ENCODE measurements at places on chromosomes 16 and 17.

DNA sequence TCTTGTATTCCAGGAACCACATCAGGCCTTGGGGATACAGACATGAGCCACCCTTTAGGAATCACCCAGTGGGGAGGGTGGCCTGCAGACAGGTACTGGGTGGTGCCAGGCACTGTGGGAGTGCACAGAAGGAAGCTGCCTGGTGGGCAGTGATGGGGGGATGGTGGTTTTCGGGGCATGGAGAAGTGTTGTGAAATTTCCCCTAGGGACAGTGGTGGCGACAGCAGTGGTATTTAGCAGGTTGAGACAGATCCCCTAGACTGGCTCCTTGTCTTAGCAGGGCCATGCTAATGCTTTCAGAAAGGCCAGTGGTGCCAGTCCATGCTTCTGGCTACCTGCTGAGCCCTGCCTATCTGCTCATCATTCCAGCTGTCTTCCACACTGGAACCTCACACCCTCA lies 129.6 kb downstream of the SPACA3 start:
- no peak for DNase-seq

GRCh38 chr17:30812218-30813177 lies 12.0 kb downstream of the CRLF3 start:
- no peak for DNase-seq

DNA sequence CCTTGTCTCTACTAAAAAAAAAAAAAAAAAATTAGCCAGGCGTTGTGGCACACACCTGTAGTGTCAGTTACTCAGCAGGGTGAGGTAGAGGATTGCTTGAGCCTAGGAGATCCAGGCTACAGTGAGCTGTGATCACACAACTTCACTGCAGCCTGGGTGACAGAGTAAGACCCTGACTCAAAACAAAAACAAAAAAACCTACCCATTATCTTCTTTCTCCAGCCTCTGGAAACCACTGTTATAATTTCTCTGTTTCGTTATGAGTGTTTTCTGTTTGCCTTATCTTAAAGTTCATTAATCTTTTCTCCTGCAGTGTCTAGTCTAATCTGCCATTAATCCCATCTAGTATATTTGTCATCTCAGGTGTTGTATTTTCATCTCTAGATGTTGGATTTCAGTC lies 18.6 kb upstream of the CLTC start:
- DNase-seq, result no peak

DNA sequence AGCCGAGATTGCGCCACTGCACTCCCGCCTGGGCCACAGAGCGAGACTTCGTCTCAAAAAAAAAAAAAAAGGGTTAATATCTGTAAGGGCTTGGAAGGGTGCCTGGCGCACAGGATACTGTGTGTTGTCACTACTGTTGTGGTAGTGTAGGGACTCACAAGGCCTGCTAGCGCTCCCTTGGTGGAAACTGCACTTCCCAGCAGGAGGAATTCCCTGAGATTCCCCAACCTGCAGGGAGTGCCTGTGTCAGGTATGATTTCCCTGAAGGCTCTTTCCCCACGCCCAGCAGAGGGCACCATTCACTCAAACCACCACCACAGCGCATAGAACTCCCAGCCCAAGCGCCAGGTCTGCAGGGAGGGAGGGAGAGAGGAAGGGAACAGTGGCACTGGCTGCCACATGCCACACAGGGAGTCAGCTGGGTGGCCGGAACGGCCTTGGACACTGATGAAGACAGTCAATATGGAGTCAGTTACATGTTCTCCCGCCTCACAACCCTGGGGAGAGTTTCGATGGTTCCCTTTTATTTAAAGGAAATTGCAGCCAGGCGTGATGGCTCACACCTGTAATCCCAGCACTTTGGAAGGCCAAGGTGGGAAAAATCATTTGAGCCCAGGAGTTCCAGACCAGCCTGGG lies 32.7 kb upstream of the CDH1 start:
- DNase-seq, result peak; percentile 20

DNA sequence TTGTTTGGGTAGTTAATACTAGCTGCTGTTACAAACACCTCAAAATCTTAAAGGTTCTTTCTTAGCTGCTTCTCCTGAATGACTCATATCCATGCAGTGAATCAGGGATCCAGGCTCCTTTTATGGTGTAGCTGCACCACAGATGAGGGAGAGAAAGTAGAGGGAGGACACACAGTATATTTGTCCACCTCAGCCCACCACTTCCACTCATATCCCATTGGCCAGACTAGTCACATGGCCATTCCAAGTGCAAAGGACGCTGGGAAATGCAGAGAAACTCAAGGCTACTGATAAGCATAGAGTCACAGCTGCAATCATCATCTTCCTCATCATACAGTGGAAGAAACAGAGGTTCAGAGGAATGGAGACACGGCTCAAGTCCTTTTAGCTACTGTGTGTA lies 63.8 kb downstream of the GSG1L start:
- no peak for DNase-seq

- DNase-seq, result no peak
Measured at GRCh38 chr16:73028721-73029361, 19.1 kb downstream of the ZFHX3 start.

DNA sequence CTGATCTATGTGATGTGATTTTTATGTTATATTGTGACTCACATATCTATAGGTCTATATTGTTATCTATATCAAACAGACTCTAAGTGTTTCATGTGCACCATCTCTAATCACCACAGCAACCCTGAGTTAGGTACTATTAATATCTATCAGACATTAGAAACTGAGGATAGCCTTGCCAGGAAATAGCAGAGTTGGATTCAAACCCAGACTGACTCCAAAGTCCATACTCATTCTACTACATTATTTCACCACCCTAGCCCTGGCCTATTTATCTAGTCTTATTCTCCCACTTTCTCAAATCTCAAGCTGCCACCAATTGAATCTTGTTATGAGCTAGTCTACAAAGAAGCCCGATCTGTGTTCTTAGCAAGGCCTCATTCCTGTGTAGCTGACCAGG lies 65.4 kb upstream of the GNAO1 start:
- DNase-seq, result no peak

DNA sequence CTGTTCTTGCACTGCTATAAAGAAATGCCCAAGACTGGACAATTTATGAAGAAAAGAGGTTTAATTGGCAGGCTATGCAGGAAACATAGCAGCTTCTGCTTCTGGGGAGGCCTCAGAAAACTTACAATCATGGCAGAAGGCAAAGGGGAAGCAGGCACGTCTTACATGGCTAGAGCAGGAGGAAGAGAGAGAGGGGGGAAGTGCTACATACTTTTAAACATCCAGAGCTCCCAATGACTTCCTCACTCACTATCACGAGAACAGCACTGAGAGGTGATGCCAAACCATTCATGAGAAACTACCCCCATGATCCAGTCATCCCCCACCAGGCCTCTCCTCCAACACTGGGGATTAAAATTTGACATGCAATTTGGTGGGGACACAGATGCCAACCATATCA lies 13.3 kb downstream of the WFIKKN2 start:
- DNase-seq, result no peak

DNA sequence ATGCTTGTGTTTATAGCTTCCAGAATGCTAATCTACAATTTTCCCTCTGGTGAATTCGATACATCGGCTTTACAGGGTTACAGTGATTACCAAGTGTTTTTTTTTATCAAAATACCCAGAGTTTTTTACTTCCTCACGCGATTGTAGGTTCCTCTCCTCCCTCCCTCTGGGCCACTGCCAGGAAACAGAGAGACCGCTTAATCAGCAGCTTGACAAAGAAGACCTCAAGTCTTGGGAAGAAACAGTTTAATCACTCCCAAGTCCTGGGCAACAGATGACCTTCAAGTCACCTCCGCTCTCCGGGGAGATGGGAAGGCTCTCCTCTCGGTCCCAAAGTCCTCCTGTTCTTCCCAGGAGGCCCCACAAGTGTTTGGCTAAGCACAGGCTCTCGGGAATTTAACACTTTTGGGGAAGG lies 23.5 kb downstream of the SMTNL2 start:
- no peak for DNase-seq

DNA sequence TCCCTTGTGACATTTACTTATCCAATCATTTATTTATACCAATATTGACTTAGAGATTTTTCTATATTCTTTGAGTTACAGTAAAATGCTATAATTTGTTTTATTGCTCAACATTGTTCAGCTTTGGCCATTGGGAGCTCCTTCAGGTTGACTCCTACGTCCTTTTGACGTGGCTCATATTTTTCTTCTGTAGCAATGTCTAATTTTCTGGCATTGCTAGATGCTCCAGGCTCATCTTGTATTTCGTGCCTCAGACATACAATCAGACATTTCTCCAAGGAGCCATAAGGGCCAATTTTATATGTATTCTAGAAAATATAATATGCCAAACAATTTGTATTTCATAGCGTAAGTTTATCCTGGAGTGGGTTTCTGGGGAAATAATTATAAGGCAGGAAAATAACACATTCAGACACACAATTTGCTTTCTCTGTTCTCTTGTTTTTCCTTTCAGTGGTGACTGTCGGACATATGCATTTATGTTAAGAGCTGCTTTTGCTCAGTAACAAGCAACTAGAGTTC lies 355.1 kb upstream of the MON1B start:
- DNase-seq, result no peak

DNA sequence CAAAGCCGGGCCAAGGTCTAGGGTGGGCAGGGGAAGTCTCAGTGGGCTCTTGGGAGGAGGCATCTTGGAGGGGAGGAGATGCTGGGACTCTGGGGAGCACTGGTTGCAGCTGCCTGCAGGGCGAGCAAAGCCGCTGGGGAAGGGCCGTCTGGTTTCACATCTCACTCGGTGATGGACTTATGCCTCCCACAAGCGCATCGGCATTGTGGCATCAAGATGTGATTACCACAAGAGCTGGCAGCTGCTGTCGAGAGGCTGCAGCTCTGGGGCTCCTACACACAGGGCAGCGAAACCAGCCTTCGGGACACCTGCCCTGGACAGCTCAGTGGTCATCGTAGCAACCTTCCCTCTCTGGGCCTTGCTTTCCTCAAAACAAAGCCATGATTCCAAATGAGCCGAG lies 3.1 kb upstream of the KCNJ12 start:
- no peak for DNase-seq

DNA sequence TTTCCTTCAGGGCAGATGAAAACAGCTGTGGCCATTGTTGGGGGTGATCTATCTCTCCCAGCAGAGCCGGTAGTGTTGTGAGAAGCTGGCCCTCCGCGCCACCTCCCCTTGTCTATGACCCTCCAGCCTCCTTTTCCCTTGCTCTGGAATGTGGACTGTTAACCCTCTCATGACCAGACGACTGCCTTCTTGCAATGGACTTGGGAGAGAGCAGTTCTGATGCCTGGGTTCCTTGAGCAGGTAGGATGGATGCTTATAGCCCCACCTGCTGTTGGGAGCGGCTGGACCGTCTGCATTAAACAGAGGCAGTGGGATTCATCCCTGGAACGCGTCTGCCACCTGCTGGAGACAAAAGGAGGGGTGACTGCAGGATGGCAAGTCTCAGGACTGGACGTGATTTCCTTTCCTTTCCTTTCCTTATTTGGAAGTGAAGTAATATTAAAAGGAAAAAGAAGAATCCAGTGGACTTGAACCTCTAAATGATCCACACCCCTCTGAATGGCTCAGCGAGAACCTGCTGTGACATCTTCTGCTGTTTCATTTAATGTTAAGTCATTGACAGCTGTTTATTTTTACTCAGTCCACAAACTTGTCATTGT lies 1.8 kb upstream of the SOST start:
- DNase-seq, result peak; percentile 80

DNA sequence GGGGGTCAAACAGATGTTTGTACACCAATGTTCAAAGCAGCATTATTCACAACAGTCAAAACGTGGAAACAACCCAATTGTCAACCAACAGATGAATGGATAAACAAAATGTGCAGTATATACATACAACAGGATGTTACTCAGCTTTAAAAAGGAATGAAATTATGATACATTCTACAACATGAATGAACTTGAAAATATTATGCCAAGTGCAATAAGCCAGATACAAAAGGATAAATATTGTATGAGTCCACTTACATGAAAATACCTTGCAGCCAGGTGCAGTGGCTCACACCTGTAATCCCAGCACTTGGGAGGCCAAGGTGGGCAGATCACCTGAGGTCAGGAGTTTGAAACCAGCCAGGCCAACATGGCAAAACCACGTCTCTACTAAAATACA lies 39.9 kb downstream of the UBE2G1 start:
- DNase-seq, result no peak

DNA sequence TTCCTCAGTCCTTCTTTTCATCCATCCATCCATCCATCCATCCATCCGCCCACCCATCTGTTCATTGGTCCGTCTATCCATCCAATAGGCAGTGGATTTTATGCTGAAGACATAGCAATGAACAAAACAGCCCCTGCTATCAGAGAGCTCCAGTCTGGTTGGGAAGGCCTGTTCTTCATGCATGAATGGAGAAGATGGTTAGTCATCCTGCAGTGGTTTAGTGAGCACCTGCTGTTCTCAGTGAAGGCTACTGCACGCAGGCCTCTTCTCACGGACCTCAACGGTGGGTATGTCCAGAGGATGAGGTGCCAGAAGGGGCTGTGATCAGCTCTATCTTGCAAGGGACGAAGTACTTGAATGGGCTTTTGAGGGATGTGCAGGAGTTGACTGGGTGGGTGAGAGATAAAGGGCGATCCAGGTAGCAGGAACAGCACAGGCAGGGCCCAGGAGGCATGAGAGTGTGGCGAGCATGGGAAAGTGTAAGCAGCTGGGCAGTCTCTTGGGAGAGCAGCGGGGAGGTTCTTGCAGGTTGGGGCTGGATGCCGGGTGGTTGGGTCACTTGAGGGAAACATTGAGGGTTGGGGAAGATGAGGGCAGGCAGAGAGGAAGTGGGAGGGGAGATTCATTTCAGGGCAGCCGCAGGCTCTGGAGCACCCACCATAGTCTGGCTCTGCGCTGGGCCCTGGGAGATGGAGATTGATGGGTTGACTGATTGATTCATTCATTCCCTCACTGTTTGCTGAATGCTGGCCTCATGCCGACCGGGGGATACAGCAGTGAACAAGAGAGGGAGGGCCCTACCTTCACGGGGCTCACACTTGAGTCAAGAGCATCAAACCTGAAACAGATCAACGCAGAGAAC lies 115.0 kb upstream of the CIBAR2 start:
- no peak for DNase-seq

DNA sequence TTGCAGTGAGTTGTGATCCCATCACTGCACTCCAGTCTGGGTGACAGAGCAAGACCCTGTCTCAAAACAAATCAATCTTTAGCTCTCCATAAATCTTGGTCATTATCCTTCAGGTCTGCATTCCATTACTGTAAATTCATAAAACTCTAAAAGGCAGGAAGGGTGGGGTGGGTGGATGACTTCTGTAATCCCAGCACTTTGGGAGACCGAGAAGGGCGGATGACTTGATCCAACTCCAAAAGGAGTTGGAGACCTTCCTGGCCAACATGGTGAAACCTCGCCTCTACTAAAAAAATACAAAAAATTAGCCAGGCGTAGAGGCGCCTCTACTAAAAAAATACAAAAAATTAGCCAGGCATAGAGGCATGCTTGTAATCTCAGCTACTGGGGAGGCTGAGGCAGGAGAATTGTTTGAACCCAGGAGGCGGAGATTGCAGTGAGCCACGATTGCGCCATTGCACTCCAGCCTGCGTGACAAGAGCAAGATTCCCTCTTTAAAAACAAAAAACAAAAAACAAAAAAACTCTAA lies 2.2 kb upstream of the UBE2Z start:
- no peak for DNase-seq

Measured in stimulated activated naive CD4-positive, alpha-beta T cell (primary cell).